ENCODE measurements at places on chromosomes 11 and 22. TPM values are rescaled to one million over a fixed set of nuclear protein-coding genes. Genes with fewer than 3 reads are reported as not detected.

DNA sequence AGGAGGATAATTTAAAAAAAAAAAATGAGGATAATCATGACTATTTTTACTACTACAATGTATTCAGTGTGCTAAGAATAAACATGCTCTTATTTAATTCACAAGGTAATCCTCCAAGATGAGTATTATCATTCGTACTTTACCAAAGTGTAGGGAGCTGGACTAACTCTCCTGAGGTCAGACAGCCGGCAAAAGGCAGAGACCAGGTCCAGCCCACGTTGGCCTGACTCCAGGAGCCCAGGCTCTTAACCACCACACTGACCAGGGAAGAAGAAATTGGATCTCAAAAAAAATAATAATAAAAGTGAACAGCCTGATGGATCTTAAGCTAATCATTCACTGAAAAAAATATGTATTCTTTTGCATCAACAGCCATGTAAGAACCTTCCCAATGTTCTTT is 25.2 kb downstream of the PLAAT3 start:
- no peak for DNase-seq

- no peak for DNase-seq
These were observed 1.2 kb downstream of the MICALL1 start for GRCh38 chr22:37907036-37907954.

GRCh38 chr11:119118227-119118626 is 3.2 kb upstream of the HINFP start:
- no peak for DNase-seq

DNA sequence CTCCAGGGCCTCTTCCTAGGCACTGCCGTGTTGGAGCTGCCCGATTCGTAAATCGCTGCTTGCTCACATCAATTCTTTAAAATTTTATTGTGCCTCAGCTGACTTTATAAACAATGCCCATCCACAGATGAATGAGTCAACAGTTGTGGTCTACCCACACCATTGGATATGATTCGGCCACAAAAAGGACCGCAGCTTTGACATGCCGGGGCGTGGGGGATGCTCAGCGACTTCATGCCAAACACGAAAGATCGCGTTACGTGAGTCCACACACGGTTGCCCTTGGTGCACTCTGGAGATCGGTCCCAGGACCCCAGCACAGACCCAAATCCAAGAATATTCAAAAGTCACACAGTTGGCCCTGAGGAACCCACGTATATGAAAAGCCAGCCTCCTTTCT is 195.7 kb downstream of the CTTN start:
- DNase-seq: no peak

The KCNQ1OT1 gene
- total RNA-seq: 7.2 TPM

- peak; percentile 70 for DNase-seq
These were observed 14.8 kb downstream of the EXT2 start for GRCh38 chr11:44110231-44110679.

The FCHSD2 gene
- 64.7 TPM for total RNA-seq

DNA sequence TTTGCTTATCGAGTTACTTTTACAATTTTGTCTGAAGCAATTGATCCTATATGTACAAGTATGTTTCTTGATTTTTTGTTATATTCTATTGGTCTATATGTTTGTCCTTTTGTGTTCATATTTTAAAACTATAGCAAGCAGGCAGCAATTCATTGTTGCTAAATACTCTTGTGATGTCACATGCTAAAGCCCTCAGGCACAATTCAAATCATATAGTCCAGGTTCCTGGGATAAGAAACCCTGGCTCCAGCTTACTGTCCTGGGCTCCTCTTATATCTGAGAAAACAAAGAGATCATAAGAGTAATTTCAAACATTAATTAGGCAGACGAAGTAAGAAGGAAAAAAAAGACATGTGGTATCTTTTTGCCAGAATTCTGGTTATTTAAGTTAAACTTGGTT is 6.6 kb upstream of the CCDC83 start:
- no peak for DNase-seq

GRCh38 chr22:28329186-28330073 is 350.2 kb downstream of the TTC28 start:
- DNase-seq: no peak

The BATF2 gene
- 2.9 TPM for total RNA-seq

All from sciatic nerve (tissue), 2 donors.